ENCODE measurements at places on chromosomes 1 and 21.

- no peak for DNase-seq
Observed at GRCh38 chr1:154970631-154971340, at the start of gene SHC1. TSS of gene SHC1 (minus strand) at chr1:154970747. CDS start at chr1:154970526, 221 bp downstream.

GRCh38 chr1:93839307-93839706 lies 39.7 kb downstream of the DNTTIP2 start:
- DNase-seq: no peak

DNA sequence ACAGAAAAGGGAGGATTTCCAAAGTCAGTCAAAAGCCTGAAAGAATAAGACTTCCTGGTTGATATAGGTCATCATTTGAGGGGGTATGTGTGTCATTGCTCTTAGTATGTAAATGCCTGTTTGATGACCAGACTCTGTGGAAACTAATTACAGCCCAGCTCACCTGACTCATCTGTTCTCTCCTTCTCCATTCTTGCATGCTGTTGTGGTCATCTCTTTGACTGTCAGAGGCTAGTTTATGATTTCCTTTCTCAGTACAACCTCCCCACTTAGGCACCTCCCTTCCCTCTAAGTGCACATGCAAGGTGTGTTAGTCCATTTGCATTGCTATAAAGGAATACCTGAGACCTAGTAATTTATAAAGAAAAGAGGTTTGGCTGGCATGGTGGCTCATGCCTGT lies 2.4 kb upstream of the C1orf116 start:
- DNase-seq: no peak

GRCh38 chr1:3795453-3796214 lies 664 bp downstream of the LRRC47 start:
- no peak for DNase-seq

DNA sequence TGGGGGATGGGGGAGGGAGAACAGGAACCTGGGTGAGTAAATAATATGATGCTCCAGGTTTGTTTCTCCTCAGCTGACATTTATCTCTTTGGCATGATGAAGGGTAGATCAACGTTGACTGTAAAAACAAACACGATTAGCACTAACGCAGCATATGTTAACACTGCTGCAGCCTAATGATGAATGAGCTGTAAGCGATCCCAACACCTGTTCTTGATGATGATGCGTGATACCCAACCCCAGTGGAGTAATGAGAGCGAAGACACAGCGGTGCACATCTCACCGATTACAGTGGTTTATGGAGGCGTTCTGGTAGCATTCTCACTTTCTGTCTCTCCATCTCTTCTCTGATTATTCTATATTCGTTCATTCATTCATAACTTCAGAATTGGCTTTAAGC lies 640.4 kb downstream of the USP25 start:
- no peak for DNase-seq

- no peak for DNase-seq
Observed at GRCh38 chr1:33986390-33987095, 122.7 kb downstream of the HMGB4 start.

GRCh38 chr1:214476229-214476985 lies 75.0 kb downstream of the PTPN14 start:
- no peak for DNase-seq

GRCh38 chr1:235673981-235674380 lies 24.4 kb upstream of the GNG4 start:
- no peak for DNase-seq

DNA sequence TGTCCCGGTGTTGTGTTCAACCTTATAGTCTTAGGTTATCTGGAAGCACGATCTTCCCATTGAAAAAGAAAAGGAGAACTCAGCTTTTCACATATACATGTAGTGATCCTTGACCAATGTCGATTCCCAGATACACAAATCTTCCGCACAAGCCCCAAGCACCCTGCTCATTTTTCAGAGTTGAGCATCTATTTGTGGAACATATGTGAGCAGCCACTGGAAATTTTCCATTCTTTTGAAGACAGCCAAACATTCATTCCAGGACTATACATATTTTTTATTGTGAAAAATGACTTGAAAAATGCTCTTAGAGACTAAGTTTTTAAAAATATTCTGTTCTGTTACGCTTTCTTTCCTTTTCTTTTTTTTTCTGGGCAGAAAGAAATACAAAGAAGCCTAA lies 371.9 kb downstream of the RGS7 start:
- DNase-seq: no peak

- DNase-seq: no peak
Observed at GRCh38 chr1:2174348-2175054, 20.1 kb downstream of the FAAP20 start.

DNA sequence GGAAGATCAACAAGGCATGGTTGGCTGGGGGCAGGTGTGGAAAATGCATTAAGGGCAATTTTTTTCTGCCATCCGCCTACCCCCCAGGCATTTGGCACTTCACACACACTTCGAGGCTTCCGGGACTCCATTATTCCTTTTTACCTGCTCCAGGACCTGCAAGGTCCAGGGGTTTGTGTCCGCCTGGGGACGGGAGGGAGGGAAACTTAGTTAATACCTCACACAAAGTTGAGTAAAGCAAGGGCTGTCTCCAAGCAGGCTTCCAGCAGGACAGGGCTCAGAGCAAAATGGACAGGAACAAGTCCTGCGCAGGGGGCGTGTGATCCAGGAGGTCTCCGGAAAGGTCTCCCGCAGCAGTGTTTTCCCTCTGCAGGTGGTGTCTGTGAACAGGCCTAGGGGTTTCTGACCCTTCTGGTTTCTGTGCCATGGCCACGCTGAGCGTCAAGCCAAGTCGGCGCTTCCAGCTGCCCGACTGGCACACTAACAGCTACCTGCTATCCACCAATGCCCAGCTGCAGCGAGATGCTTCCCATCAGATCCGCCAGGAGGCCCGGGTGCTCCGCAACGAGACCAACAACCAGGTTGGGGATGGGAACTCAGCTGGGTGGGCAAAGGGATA lies 712 bp downstream of the TEKT2 start:
- no peak for DNase-seq

DNA sequence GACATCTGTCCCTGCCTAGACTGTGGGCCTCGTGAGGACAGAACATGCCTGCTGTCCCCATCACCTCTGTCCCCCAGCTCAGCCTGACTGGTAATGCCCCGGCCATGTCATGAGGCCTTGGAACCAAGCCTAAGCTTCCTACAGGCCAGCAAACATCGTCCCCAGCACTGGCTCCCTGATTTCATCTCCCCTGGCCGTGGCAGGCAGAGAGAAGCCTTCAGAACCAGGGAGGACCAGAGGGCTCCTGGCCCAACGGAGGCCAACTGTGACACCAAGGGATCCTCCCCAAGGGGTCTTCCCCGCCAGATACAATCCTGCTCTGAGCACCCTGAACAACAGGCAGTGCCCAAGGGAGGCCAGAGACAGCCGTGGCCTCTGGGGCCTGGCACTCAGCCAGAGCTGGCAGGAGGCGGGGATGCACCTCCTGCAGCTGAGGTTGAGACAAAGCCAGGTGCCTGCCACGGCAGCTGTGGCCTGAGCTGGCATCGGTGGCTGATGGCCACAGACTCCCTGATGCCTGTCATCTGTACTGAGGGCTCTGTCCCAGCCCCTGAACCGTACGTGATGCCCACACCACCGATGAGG lies 9.9 kb upstream of the NPHP4 start:
- no peak for DNase-seq

DNA sequence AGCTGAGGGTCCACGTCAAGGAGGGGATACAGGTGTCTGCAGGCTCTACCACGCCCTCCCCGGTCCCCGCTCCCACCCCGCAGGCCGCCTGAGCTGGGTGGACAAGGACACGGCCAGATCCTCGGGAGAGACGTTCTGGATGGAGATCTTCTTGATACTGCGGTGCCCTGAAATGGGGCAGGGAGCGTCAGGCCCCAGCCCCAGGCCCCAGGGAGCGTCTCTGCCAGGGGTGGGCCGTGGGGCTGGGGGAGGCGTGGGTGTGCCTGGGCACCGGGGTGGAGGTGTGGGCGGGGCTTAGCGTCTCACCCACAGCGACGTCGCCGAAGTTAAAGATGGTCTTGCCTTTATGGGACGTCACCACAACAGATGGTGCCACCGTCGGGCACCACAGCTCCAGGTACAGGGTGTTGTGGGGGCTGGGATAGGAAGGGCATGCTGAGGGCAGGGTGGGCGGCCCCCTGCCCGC lies 7.3 kb upstream of the TMEM52 start:
- no peak for DNase-seq

GRCh38 chr1:208604295-208604694 lies 360.1 kb upstream of the PLXNA2 start:
- no peak for DNase-seq

DNA sequence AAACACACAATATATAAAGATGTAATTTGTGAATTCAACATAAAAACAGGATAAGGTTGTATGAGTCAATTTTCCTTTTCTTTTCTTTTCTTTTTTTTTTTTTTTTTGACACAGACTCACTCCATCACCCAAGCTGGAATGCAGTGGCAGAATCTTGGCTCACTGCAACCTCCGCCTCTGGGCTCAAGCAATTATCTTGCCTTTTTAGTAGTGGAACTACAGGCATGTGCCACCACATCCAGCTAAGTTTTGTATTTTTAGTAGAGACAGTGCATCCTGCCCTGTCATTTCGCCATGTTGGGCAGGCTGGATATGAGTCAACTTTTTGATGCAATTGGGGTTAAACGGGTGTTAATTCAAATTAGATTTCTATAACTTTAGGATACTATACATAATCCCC lies 10.3 kb upstream of the SPRR2B start:
- DNase-seq: no peak

- no peak for DNase-seq
Observed at GRCh38 chr1:87169263-87169910, 159.3 kb upstream of the LMO4 start.

DNA sequence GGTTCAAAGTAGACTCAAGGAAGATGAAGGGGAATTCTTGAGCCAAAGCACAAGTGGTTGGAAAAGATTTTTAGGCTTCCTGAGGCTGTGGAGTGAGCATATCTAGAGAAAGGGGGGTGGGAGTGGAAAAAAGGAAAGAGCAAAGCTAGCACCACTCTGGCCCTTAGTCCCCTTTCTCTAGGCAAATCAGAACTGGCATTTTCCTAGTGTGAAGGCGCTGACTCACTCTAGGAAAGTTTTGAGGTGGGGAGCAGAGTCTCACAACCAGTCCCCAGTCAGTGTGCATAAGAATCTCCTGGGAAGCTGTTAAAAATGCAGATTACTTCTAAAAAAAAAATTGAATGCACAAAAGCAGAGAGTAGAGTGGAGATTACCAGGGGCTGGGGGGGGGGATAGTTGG lies 3.4 kb upstream of the GPR89B start:
- DNase-seq: no peak

DNA sequence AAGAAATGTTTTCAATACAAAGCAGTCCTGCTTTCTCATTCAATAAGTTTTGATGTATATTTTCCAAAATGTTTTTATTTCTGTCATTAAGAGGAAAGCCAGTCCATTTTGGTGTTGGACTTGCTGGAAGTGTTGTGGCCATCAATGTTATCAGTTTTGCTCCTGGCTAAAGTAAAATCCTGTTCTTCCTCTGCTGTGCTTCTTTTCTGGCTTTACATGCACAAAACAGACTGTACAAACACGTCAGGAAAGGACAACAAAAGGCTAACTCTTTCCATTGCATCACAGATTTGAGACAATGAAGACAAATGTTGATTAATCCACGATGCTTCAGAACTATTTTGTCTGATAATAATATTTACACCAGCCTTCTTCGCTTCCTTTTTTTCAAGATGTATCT lies 735.4 kb downstream of the LTN1 start:
- DNase-seq: no peak

GRCh38 chr1:169091480-169091941 lies 15.0 kb upstream of the ATP1B1 start:
- DNase-seq: no peak

DNA sequence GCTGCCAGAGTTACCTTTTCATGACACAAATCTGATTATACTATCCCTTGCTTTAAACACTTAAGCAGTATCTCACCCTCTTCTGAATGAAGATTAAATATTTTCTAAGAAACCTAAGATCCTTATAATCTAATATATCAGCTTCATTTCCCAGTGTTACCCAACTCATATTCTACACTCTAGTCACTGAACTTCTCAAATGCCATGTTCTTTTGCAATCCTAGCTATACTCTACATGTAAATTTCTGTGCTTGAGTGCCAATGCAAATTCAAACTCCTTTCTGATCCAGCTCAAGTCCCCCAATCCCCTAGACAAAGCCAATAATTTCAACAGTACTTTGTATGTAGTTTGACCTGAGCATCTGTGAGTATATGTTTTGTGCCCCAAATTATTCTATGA lies 293.9 kb downstream of the SDCCAG8 start:
- no peak for DNase-seq

DNA sequence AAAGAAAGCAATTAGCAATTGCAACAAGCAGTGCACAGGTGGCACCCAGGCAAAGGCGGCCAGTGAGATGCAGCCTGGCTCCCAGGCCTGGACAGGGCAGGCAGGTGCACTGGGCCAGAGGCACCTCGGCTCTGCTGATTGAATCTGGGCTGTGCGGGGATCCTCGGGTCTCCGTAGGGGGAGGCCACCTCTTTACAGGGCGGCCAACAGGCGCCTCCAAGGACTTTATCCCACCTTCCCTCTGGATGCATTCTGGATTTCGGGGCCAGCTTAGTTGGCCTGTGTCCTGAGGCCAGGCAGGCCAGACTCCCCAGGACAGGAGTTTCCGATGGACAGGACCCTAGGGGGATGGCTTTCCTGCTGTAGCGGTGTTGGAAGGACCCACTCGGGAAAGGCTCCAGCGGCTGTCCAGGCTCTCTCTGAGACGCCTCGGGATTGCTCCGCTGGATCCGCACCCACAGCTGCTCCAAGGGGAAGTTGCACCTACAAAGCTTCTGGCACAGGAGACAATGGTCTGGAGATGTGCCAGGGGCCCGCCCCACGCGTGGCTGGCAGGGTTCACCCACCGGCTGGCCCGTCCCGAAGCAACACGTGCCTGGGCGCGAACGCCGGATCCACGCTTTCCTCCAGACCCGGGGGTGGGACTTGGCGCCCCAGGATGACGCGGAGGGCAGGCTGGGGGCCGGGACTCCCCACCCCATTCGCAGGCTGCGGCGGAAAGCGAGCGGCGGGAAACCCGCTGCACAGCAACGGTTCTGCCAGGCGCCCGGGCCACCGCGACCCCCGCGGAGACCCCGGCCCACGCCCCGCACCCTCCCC lies 810 bp downstream of the SLC19A1 start:
- DNase-seq: peak; percentile 55

DNA sequence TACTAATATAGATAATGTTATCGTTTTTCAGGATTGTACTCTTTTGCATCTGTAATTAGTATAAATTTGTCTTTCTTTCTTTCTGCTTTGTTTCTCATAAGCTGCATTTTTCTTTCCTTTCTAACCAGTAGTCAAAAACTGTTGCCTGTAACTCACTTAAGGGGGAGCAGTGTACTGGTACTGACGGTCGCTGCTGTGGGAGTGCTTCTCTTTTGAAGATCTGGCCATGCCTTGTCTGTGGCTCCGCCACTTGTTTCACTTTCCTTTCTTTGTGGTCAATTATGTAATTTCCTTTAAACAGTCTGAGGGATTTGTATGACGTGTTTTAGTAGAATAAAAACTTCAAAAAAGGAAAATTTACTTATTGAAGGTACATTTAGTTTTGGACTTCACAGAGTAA lies 37.0 kb downstream of the MIA3 start:
- DNase-seq: peak; percentile 40
